ENCODE measurements at places on chromosomes 6 and 20.

DNA sequence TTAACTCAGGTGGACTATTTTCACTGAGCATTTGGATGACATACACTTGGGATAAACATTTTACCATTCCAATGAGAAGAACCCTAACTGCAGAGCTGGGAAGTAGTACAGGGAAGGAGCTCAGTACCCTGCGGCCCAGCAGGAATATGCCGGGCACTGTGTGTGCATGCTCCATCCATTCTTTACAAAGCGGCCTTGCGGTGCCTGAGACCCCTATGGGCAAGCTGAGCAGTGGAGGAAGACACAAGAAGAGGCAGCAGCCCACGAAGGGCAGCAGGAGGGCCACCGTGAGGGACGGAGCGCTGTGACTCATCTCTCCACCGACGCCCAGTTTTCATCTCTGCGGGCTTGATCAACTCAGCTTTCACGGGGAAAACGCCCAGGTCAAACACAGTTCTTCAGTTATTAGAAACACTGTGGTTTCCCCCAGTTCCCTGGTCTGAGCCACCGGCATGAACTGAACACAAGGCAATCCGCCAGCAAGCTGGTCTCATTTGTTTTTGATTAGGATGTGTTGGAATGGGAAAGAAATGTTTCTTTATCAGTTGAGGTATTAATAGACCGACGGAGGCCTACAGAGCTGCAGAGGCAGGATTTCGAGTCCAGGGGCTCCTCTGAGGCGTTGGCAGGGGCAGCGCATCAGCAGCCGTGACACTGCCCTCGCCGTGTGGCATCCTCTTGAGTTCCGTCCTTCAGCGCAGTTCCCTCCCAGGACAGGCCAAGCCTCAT is 44.9 kb downstream of the IRF4 start:
- DNase-seq, result no peak

DNA sequence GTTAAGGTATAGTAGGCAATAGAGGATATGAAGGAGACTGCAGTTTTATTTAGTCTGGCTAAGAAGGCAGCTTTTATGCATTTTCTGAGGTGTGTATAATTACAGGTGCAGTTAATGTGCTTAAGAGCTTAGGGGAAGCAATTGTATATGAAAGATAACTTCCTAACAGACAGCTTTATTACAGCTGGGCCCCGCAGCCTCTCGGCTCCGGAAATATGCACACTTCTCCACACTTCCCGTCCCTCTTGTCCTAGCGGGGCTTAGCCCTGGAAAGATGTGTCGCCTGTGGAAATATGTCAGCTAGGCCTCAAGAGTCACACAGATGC is 178.4 kb upstream of the ARID1B start:
- DNase-seq, result peak; percentile 33

DNA sequence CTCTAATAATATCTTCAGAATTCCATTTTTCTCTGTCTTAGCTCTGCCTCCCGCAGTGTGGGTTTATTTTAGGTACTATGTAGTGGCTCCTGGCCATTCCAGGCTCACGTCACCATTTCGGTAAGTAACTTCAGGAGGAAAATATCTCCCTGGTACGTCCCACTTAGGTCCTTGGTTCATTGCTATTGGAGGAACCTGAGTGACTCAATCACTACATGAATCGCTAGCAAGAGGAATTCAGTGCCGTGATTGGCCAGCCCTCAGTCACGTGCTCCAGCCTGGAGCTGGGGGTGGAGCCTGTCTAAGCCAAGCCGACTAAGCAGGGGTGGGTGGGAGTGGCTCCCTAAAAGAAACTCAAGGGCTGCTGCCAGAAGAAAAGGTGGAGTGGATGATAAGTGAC is 67.3 kb upstream of the E2F3 start:
- peak; percentile 19 for DNase-seq

GRCh38 chr6:53517021-53517420 is 27.9 kb downstream of the GCLC start:
- DNase-seq, result peak; percentile 26

- no peak for DNase-seq
Measured at GRCh38 chr6:26299286-26300042, 65.5 kb upstream of the BTN3A2 start.

GRCh38 chr20:20783450-20783849 is 71.0 kb upstream of the RALGAPA2 start:
- no peak for DNase-seq

GRCh38 chr6:30102414-30102969 is 10.4 kb downstream of the TRIM31 start:
- DNase-seq, result peak; percentile 49

DNA sequence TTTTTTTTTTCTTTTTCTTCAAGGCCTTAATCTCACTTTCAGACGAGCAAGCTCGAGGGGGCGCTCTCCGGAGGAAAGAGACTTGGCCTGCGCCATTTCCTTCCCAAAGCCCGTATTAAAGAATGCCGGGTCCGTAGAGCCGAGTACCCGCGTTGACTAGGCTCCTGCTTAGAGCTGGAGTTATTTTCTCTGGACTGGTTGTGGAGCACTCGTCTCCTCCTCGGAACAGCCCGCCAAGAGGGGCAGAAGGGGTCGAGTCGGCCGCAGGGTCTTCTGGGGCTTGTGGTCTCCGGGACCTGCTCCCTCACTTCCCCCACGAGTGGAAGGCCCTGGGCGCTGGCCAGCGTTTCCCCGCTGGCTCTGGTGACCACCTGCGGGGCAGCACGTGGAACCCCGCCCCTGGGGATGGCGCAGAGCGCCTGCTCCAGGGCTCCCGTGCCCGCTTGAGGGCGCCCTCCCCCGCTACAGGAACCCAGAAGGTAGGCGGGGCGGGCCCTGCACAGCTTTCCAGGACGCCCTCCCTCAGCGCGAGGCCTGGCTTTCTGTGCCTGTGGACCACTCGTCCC is 2.7 kb upstream of the MEI4 start:
- DNase-seq, result no peak

DNA sequence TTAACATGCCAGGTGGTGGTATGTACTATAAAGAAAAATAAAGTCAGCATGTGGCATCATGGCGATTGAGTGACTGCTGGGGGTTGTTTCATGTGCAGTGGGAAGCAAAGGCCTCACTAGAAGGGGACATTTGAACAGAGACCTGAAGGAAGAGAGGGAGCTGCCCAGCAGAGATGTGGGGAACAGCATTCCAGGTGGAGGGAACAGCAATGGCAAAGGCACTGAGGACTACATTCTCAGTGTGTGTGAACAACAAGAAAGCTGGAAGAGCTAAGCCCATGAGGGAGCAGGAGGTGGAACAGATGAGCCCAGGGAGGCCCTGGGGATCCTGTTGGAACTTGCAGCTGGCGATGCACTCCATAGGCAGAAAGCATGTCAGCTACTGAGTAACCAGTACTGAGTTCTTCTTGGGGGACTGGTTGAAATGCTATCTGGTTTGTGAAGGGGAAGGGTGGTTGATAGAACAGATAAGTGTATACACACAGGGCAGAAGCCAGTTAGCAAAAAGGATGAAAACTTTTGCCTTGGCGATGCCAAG is 29.2 kb downstream of the NOX3 start:
- no peak for DNase-seq

GRCh38 chr6:152893187-152893586 is 89.7 kb downstream of the FBXO5 start:
- DNase-seq, result no peak

GRCh38 chr6:36514554-36515456 is 32.5 kb downstream of the STK38 start:
- DNase-seq, result no peak

DNA sequence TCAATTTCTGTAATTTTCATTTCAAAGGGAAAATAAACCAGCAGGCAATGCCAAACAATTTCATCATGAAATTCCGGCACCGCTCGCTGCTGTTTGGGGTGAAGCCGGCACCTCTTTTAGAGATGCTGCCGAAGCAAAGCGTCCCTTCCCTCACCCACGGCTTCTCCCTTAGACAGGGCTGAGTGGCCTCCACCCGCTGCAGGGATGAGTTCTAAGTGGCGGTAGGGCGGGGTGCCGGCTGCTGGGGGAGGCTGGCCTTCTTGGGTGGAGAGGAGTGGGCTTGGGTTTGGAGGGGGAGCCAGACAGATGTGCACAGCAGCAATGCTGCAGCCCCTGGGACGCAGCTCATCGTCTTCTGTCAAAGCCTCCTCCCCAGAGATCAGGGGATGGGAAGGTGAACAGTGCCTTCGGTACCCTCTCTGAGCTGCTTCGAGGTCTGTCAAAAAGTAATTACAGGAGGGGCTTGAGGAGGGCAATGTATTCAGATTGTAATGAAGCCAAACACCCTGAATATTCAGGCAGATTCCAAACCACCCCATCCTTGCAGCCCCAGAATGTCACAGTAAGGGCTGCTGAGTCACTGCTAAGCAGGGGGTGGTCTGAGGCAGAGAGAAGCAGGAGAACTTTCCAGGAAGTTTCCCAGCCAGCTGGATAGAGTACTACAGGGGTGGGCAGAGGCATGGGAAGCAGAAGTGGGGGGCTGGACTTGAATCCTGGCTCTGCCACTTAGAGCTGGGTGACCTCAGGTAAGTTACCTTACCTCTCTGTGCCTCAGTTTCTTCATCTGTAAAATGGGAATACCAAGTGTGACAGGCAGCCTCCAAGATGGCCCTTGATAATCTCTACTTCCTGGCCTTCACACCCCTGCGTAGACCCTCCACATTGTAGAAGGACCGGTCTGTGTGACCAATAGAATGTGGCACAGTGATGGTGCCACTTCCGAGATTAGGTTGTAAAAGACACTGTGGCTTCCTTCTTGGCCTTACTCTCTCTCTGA is 96.6 kb downstream of the SULF2 start:
- no peak for DNase-seq

GRCh38 chr6:15332446-15332845 is 86.6 kb downstream of the JARID2 start:
- peak; percentile 47 for DNase-seq

DNA sequence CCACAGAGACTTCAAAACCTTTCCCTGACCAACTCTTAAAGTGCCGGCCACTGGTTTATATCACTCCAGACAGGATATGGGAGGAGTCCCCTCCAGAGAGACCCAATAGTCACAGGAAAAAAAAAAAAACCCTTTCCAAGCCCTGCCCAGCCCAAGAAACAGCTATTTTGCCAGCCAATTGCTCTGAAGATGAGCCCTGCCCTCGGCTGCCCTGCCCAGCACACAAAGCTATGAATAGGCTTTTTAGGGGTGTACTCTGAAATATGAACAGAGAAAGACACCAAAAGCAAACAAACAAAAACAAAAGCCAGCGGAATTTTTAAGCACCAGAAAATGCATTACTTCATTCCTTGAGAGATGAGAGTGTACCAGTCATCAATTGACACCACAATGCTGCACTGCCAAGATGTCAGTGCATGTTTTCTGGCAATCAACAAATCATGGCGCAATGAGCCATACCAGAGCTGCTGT is 275.1 kb downstream of the C6orf118 start:
- DNase-seq, result no peak

- no peak for DNase-seq
Measured at GRCh38 chr6:37882292-37882691, 62.8 kb downstream of the ZFAND3 start.

GRCh38 chr20:25276533-25277050 is 28.7 kb downstream of the PYGB start:
- no peak for DNase-seq

- DNase-seq, result peak; percentile 65
Measured at GRCh38 chr6:157597461-157598312, 216.7 kb downstream of the ZDHHC14 start.

GRCh38 chr6:145608850-145609249 is 126.5 kb downstream of the EPM2A start:
- DNase-seq, result no peak

DNA sequence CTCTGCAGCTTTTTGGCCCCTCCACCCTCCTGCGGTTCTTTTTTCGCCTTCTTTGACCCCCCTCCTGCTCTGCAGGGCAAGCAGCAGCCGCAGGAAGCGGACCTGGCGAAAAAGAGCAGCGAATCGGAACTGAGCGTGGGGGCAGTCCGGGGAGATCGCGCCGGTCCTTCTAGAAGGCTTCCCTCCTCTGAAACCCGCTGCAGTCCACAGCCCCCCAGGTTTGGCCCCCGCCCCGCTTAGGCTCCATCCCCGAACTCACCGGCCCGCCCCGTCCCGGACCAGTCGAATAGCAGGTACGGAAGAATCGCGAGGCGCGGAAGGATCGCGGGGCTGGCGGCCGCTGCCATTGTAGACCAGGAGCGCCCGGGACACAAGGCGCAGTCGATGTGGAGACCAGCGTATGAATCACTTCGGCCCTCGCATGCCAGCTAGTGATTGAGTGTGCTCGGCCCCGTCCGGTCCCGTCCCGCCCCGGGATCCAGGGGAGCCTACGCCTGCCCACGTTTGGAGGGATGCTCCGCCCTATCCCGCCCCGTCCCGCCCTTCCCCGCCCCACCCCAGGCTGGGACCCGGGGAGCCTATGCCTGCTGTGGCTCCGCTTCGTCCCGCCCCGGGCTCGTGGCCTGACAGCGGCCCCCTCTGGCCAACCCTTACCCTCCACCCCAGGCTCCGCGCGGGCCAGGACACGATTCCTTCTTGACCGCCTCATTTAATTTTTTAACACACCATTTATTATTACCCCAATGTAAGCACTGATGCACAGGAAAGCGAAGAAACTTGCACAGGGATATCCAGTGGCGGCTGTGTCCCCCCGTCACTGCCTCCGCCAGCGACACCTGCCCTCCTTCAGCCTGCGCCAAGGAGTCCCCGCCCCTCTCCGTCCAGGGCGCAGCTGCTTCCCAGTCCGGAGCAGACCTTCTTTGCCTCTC is at the start of gene ULBP3:
Gene ULBP3 (minus strand): TSS at position 402 of the 929 bp plus-strand sequence. CDS start 55 bp downstream, at position 347.
- peak; percentile 54 for DNase-seq

GRCh38 chr20:37616110-37616425 is 77.8 kb upstream of the CTNNBL1 start:
- DNase-seq, result no peak

DNA sequence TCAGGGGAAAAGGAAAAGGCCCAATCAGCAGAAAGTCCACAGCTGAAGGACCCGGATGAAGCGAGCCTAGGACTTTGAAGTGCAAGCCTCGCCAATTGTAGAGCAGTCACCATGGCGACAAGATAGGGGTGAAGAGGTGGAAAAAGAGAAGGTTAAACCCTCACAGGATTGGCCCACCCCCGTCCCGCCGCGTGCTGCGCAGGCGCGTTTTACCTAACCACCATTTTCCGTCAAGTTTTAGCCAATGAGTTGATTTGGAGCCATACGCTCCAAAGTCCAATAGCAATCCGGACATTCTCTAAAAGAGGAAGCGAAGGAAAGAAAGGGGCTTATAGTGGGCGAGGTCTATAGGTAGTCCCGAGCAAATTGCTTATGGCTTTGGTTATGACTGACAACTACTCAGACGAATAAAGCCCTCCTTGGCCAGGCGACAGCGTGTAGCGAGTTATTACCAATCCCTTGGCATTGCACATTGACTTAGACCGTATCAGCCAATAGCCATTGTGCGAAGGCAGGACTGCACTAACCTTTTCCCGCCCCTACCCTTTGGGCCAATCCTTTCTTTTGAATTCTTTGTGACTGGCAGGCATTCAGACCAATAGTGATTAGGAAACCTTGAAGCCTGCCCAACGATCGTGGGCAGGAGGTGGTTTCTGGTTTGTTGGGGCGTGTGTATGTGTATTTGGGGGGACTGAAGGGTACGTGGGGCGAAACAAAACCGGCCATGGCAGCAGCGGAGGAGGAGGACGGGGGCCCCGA is at the start of gene RNF5:
Gene RNF5 (plus strand): TSS at position 618 of the 759 bp plus-strand sequence. CDS start 107 bp downstream, at position 725.
- DNase-seq, result peak; percentile 100

GRCh38 chr6:17589406-17590096 is 10.6 kb upstream of the FAM8A1 start:
- DNase-seq, result peak; percentile 16

Data from NCI-H82 (cell line).